Lower leg skin (tissue), 4 donors: ENCODE measurements at places on chromosomes 3 and 15. TPM values are rescaled to one million over a fixed set of nuclear protein-coding genes. Genes with fewer than 3 reads are reported as not detected.
A peak's percentile ranks its signal among the peaks of the same experiment; 100 is the strongest.

DNA sequence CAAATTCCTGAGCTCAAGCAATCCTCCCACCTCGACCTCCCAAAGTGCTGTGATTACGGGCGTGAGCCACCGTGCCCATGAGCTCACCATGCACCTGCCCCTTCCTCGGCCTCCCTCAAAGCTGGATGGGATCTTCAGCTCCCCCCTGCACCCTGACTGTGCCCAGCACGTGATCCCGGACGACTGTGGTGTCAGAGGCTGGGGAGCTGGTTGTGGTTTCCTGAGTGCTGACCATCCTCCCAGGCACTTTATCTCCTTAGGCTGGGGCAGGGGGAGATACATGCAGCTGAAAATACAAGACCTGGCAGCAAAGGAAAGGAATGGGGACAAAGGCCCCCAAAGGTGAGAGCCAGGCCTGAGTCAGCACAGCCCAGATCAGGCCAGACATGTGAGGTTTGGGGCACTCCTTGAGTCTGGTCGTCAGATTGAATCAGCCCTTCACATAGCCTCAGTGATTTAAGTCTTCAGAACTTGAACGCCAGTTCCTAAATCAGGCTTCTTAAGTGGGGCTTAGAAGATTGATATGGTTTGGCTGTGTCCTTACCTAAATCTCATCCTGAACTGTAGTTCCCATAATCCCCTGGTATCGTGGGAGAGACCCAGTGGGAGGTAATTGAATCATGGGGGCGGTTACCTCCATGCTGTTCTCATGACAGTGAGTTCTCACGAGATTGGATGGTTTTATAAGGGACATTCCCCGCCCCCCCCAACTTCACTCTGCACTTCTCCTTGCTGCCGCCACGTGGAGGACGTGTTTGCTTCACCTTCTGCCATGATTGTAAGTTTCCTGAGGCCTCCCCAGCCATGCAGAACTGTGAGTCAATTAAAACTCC is 35.8 kb downstream of the PRKCD start:
- DNase-seq, result no peak

- no peak for DNase-seq
These were observed 57.1 kb upstream of the POU1F1 start for GRCh38 chr3:87333393-87333892.

GRCh38 chr3:195549931-195550519 is 6.9 kb upstream of the PPP1R2 start:
- DNase-seq, result no peak

DNA sequence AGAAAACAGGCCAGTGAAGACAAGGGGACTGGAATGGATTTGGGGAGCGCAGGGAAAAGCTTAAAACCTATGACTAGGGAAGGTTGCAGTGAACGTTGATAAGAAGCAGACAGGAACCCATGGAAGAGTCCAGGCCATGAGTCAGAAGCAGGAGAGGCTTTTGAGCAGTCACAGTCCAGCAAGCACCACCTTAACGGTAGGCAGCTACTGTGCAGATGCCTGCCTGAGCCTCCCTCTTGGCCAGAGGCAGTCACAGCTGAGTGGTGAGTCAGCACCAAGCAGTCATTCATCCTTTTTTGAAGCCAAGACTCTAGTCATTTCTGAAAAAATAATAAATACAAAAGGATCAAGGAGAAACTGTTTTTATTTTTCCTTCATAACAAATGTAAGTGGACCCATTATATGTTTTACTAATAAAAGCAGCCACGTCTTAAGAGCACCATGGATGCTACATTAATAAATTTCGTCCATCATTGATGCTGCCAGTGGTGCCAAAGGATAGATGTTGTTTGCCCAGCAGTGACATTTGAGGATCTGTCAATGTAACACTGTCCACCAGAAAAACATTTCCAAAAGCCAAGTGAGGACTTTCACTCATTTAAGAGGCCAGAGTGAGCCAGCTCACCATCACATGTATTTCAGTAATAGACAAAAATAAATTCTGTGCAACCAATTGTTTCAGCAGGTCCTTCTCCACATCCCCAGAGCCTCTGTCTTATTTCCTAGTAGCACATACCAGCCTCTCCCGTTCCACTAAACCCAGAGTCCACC is 42.1 kb upstream of the ACTC1 start:
- no peak for DNase-seq

GRCh38 chr3:186194451-186194811 is 85.5 kb upstream of the ETV5 start:
- no peak for DNase-seq

- no peak for DNase-seq
These were observed 87.7 kb downstream of the XXYLT1 start for GRCh38 chr3:195183071-195183776.

- DNase-seq, result peak; percentile 69
These were observed 37.7 kb downstream of the TM4SF4 start for GRCh38 chr3:149512073-149512782.

DNA sequence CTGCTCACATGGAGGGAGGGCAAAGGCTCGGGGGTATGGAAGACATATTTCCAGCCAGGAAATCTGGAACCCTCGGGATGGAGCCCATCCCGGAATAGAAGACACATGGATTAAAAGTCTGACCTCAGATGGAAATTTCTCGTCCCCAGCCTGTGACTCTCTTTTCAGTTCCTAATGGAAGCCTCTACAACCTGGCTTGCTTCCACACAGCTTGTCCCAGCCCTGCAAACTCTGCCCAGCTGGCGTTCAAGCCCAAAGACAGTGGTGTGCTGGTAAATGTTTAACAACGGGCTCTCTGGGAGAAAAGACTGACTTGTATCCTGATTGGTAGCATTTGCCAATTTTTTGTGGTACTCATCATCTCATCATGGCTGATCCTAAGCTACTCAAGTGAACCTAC is 35.6 kb upstream of the TLE3 start:
- no peak for DNase-seq

- DNase-seq, result no peak
These were observed 46.5 kb upstream of the APEH start for GRCh38 chr3:49627634-49628033.

- peak; percentile 95 for DNase-seq
These were observed at the start of gene ATR for GRCh38 chr3:142578329-142579223. TSS of gene ATR (minus strand) at chr3:142578733. CDS start at chr3:142578704, 29 bp downstream.

DNA sequence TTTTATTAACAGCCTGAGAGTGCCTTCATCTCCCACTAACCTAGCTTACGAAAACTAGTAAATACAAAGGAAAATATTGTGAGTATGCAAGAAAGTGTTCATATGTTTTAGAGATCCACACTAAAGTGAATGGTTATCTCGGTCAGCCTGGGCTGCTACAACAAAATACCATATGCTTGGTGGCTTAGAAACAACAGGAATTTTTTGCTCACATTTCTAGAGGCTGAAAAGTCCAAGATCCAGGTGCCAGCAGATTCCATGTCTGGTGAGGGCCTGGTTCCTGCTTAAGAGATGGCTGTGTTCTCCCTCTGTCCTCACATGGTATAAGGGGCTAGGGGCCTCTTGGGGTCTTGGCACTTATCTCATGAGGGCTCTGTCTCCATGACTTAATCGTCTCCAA is 20.5 kb upstream of the SLC30A4 start:
- no peak for DNase-seq

GRCh38 chr3:143263852-143264513 is 144.4 kb downstream of the CHST2 start:
- DNase-seq, result no peak

DNA sequence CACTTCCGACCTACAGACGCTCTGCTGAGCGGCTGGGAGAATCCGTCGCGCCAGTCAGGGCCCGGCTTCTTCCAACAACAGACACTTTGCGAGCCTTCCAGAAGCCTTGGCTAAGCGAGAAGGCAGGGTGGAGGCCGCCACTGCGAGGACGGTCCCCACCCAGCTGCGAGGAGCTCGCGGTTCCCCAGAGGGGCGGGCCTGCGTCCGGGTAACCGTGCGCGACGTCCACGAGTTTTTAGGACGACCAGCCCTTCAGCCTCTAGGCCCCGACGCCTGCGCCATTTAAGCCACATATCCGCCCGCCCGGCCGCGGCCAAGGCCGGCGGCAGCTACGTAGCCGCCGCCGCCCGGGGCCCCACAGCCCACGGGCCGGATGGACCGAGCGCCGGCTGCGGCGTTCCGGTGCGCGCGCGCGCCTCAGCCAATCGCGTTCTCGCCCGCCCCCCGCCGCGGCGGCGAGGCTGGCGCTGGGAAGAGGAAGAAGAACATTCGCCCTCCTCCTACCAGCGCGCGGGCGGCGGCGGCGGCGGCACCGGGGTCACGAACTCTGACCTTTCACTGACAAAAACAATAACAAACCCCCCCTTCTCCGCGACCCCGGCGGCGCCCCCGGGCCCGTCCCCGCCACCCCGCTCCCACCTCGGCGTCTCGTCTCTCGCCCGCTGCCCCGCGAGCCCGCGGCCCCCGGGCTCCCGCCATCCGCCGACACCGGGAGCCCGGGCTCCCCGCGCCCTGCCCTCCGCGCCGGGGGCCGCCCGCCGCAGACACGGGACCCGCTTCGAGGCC is at the start of gene NR2C2:
Gene NR2C2 (plus strand): TSS at position 484 of the 786 bp plus-strand sequence. CDS start 56,332 bp downstream, outside the sequence.
- DNase-seq, result peak; percentile 85

- no peak for DNase-seq
These were observed 59.5 kb downstream of the MINDY2 start for GRCh38 chr15:58830556-58830955.

DNA sequence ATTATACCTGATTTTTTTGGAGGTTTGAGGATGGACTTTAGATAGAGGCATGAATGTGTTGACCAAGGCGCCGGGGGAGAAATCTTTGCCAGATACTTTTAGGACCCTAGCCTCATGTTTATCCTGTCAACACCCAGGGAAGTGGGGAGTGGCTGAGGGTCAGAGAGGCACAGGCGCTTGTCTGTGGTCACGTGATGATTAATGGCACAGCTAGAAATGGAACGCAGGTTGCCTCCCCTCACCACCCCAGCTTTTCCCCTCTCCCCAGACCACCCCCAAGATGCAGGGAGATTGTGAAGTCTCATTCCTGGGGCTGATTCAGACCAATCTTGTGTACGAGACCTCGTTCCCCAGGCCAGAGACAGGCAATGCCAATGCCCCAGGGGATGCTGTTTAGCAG is 218.4 kb upstream of the LINGO1 start:
- no peak for DNase-seq

DNA sequence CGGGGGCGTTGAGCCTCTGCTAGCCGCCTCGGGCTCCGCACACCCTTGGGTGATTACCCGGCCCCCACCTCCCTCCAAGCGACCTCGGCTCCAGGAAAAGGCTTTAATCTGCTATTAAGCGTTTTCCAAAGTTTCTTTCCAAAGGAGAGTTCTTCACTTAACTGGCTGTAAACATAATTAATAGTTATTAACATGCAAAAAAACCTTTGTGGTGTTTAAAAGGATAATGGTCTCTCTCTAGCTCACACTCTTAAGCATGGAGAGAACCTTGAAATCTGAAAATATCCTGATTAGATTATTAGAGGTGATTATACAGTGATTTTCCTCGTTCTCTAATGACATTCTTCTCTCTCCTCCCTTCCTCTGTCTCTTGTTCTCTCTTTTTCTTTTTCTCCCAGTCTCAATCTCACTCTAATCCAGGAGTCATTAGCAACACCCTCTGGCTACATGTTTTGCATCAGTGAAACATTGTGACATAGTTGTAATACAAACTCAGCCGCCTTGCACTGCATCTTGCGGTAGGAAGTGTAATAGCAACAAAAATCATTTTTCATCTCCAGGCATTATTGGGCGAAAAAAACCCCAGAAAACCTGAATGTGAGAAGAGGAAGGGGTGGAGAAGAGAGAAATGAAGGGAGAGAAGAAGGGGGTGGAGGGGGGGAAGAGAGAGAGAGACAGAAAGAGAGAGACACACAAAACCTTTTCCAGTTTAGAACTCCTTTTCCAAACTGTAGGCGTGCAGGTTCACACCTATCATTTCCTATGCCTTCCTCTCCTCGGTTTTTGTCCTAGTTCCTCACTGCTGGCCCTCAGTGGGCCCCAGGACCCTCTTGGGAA is 24.4 kb downstream of the NR2F2 start:
- DNase-seq, result no peak

- DNase-seq, result no peak
These were observed 50.2 kb upstream of the VGLL3 start for GRCh38 chr3:87041191-87041590.

- DNase-seq, result no peak
These were observed 24.0 kb downstream of the FLNB start for GRCh38 chr3:58032186-58032585.

DNA sequence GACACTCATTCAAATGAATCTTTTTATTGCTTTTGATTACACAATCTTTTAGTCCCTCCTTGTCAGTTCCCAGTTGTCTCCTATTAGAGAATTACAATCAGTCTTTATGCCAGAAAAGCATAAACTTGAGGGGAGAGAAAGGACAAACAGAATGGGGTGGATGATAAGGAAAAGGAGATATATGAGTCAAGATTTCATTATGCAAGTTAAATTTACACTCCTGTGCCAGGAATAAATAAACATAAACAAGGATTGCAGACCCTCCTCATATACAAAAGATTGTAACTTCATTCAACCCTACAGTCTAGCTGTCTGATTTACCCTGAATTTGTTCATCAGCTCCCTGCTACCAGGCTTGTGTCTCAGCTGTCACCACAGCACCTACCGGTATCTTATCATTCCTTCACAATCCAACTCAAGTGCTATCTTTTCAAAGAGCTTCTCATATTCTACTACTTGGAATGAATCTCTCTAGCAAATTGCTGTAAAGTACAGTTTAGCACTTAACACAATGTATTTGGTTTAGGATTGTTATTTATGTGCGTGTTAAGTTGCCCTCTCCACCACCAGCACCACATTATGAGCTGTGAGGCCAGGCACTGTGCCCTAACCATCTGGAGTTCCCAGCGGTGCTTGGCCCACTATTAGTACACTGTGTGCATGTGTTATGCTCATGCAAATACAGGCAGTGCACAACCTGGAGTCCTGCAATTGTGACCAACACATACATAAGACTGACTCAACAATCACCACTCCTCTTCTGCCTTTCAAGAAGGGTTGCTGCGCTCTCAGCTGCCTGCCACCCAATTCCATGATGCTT is 504.1 kb downstream of the TBL1XR1 start:
- DNase-seq, result no peak

DNA sequence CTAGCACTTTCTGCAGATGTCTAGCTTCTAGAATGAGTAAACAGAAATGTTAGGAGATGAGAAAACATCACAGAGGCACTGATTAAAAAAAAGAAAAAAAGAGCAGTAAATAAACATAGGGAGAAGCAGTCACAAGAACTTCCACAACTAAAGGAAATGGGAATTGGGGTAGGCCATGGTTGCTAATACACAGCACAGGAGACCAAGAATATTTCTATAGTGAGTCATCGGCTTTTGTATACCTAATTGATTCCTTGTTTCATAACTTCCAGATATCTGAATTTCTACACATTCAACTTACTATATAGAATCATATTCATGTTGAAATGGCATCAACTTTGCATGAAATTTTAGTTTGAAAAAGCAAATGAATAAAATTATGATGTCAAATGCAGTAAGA is 47.3 kb upstream of the TCF12 start:
- DNase-seq, result no peak

CCDC174 gene
- 16.1 TPM for total RNA-seq

IMPG2 gene
- total RNA-seq, result 0.11 TPM

GLT8D1 gene
- 35.3 TPM for total RNA-seq

AMIGO3 gene
- total RNA-seq, result 3.6 TPM

SEMA3F gene
- total RNA-seq, result 128 TPM

PGBD4 gene
- total RNA-seq, result 1.5 TPM

STAB1 gene
- total RNA-seq, result 23.9 TPM

GMPS gene
- total RNA-seq, result 46.4 TPM

PCLAF gene
- 2.2 TPM for total RNA-seq

MYRIP gene
- total RNA-seq, result 1.3 TPM

LRRIQ4 gene
- total RNA-seq, result not detected

TLNRD1 gene
- total RNA-seq, result 11.9 TPM

SLC30A4 gene
- total RNA-seq, result 5.4 TPM

PP2D1 gene
- not detected for total RNA-seq
